ENCODE measurements at places on chromosomes 5 and 9. TPM values are rescaled to one million over a fixed set of nuclear protein-coding genes. Genes with fewer than 3 reads are reported as not detected.

The FGF1 gene
- total RNA-seq: not detected

The OBP2B gene
- total RNA-seq: not detected

The EXOSC3 gene
- 27.2 TPM for total RNA-seq

GRCh38 chr9:100307080-100307479 lies 45.7 kb downstream of the TEX10 start:
- no peak for DNase-seq

The PCDHGA3 gene
- 2.9 TPM for total RNA-seq

GRCh38 chr9:2269778-2270177 lies 254.6 kb downstream of the SMARCA2 start:
- no peak for DNase-seq

DNA sequence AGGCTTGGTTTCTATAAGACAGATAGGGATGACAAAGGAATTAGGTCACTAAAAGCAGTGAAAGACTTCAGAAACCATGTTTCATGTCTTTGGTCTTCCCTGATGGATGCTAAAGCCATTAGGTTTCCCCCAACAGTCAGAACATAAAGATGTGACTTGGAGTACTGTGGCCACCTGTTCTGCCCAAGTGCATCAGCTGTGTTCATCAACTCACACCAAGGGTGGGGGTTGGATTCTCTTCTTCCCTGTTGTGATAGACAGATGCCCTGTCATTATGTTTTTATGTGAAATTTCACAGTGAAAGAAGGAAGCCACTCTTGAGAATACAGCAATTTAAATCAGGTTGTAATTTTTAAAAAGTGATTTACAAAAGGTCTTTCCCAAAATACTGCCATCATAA lies 196.8 kb downstream of the SH3GL2 start:
- DNase-seq: no peak

The SLC27A6 gene
- 7.1 TPM for total RNA-seq

The C9 gene
- not detected for total RNA-seq

DNA sequence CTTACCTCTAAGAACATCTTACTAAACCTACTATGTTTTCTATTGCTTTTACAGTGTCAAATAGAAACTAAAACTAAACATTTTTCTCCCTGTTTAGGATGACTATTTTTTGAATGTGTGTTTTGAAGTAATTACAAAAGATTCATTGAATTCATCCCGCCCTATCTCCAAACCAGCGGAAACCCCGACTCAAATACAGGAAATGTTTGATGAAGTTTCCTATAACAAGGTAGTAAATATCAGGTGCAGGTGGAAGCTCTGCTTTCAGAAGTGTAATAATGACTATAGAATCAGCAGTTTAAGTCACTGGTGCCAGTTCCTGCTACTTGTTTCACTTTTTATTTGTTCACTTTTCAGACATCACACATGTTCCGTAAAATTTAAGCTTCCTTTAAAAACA lies 20.0 kb downstream of the ERAP2 start:
- no peak for DNase-seq

- DNase-seq: no peak
Observed at GRCh38 chr5:41510176-41510831, at the start of gene PLCXD3. TSS of gene PLCXD3 (minus strand) at chr5:41510601. CDS start at chr5:41510526, 75 bp downstream.

- no peak for DNase-seq
Observed at GRCh38 chr5:156310115-156310514, 16.8 kb upstream of the SGCD start.

GRCh38 chr9:97768746-97769145 lies 71.6 kb upstream of the XPA start:
- no peak for DNase-seq

The RNF14 gene
- 59.3 TPM for total RNA-seq

DNA sequence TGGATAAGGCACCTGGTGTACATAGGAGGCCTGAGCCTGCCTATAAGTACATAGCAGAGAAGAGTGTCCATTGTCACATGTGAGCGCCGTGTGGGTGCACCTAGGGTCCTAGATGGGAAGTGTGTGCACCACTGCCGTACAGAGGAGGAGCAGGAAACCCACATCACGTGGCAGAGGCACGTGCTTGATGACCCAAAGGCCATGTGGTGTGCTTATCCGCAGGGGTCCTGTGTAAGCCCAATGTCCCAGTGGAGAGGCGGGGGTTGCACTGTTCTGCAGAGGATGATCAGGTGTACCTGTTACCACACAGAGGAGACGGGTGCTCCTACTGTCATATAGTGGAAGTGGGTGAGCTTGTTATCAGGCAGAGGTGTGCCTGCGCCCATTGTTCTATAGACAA lies 354.1 kb upstream of the IRX2 start:
- no peak for DNase-seq

GRCh38 chr5:168317521-168318147 lies 26.2 kb downstream of the WWC1 start:
- DNase-seq: no peak

DNA sequence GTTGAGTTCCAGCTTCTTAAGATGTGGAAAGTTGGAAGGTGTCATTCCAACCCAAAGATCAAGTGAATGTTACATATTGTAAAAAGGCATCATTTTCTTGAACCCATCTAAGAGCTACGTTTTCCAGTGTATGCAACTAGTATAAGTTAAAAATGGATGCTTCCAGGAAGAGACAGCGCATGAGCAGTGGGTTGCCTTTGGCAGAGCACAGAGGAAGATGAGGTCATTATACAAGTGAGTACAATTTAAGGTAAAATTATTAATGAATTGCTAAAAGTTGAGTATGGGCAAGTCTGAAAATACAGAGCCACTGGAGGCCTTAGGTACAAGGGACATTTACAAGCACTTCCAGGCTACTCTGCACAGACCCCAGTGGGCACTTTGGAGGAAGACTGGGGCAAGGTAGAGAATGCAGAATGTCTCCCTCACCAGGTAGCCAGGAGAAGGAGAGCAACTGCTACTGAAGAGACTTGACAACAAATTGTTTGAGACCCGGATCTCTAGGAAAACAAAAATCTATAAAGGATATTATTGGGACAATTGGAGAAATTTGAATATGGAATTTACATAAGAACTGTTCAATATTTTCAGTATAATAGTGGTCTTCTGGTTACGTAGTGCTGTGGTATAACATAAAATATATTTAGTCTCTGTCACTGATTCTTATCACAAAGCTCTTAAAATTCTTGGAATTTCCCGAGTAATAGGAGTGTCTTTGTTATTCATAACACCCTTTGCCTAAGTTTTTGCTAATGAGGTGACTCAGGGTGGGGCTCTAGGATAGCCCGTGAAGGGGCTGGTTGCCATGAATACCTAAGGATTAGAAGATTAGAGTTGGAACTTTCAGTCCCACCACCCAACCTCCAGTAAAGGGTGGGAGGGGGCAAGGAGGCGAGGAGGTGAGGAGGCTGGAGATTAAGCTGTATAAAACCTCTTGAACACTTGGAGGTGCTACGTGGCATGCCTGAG lies 129.9 kb upstream of the FER start:
- DNase-seq: no peak

GRCh38 chr5:170546282-170546681 lies 42.5 kb downstream of the KCNIP1 start:
- no peak for DNase-seq

DNA sequence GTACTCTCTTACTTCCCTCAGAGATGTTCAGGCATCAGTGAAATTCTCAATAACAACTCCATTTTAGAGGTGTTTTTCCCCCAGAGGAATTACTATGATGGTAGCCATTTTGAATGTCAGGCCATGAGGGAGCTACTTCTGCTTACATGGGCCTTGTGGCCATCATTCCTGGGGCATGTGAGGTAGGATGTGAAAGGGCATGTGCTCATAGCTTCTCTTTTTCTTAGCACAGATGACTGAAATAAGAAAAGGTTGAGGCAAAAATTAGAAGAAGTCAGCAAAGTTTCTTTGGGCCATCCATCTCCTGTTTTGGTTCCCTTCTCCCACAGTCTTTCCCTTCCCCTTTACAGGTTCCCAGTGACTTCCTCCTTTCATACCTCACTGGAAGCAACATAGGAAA lies 68.8 kb downstream of the FEM1C start:
- DNase-seq: no peak

GRCh38 chr5:31229266-31229665 lies 35.8 kb downstream of the CDH6 start:
- DNase-seq: no peak

DNA sequence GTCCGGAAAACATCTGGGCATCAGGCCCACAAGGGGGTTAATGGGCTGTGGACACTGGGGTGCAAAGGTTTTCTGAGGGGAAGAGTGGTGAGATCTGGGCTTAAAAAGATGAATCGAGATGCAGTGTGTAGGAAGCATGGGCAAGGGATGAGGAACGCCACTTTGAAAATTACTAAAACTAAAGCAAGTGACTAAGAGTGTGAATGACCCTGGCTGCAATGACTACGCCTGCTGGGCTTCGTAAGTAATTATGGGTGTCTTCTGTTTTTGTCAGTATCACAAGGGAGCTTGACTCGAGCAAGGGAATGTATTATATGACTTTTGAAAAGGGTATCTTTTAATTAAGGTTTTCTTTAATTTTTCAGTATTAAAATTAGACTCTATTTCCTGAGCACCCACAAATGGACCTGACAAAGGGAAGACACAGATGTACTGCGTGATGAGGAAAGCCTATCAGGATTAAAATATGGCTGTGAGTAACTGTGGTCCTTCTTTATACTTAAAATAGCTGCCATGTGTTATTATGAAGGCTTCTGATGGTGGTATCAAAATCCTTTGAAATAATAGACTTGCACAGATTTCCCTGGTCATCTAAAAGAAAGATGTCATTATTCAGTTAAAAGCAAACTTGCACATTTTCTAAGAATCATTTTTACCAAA lies 4.2 kb downstream of the CTXN3 start:
- DNase-seq: no peak

The FCN2 gene
- 0.49 TPM for total RNA-seq

The GPRIN1 gene
- 0.13 TPM for total RNA-seq

DNA sequence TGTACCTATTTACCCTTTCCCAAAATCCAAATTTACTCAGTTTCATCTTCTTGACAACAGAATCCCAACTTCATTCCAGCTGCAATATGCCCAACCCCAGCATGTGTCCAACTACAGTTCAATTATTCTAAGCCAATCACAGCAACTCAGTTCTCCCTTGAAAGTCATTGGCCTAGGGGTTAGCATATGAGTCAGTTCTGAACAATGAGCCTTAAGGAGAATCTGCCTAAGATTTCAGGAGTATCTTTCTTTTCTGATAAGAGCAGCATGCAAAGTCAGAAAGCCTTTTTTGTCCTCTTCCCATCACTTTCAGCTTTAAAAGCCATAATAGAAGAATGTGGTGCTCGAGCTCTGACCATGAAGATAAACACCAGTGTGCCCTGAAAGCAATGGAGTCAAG lies 44.4 kb upstream of the RASGRF2 start:
- DNase-seq: no peak

DNA sequence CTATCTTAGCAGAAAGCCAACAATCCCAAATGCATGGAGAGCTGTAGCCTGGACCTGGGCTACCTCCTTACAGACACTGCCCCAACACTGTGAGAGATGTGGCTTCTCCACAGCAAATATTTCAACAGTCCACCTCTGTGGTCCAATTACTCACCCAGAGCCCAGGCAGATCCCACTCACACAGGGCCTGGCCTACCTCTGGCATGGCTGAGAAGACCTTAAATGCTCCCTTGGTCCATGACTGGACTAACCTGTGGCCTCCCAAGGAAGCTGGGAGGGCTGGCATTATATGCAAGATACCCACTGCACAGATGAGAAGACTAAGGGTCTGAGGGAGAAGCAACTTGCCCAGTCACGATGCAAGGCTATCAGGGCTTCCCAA lies 22.8 kb upstream of the SLC25A51 start:
- no peak for DNase-seq

GRCh38 chr5:120568711-120569110 lies 104.6 kb downstream of the PRR16 start:
- no peak for DNase-seq

- no peak for DNase-seq
Observed at GRCh38 chr5:178241231-178241663, 8.6 kb upstream of the PHYKPL start.

The SPRY4 gene
- total RNA-seq: 16.7 TPM

GRCh38 chr5:159104759-159105144 lies 5.0 kb upstream of the EBF1 start:
- DNase-seq: no peak

Measured in ureter (tissue), 1 donor.